ENCODE measurements at places on chromosomes 7 and 10. TPM values are rescaled to one million over a fixed set of nuclear protein-coding genes. Genes with fewer than 3 reads are reported as not detected.

DNA sequence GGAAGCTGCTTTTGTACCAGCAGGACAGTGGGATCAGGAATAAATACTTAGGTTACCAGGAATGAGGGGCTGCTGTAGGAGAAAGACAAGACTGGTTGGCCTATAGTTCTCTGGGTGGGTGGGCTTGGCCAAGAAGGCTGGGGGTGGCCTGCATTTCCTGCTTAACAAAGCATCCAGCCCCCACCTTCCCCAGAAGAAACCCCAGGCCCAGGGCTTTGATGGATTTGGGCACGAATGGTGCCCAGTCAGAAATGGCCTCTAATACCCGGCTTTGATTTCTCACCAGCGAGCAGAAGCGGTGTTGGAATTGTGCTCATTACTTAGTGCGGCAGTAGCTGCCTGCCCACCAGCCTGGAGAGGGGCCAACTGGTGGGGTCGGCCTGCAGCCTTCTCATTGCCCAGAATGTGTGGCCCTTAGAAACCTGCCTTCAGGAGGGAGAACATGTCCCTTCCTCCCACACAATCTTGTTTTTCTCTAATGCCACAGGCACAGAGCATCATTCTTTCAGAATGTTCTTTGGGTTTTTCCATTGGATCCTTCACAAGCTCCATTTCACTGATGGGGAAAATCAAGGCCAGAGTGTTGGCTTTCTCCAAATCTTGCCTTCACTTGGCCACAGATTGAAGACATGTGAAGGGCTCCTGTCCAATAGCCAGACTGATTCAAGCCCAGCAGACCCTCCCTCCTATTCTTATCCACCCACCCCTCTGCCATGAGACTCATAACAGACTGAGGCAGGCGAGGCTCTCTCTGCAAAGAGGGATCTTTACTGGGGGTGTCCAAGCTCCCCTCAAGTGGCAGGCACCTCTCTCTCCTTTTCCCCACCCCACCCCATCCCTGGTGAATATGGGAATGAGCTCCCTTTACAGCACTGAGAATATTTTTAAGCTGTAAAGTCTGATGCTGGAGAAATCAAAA, 2.5 kb downstream of the UNC5B start:
- DNase-seq, result no peak

Gene TLX1
- total RNA-seq, result not detected

GRCh38 chr10:111139567-111139966, 62.7 kb downstream of the ADRA2A start:
- DNase-seq, result no peak

Gene NANOS1
- total RNA-seq, result 0.40 TPM

DNA sequence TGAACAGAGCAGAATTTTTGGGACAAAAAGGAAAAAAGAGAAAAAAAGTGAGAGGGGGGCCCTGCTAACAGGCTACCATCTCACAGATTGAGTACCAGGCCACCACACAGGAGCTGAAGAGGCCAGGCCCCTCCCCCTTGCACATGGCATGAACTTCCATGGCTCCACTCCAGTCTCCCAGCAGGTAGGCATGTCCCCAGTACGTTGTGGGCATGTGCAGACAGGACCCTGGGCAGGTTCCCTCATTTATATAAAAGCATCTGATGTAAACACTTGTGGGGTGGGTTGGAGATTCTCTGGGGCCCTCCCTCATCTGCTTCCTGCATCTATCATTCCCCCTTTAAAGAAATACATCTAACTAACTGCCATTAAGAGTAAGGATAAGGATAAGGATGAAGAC, 45.0 kb upstream of the AKR1C1 start:
- no peak for DNase-seq

DNA sequence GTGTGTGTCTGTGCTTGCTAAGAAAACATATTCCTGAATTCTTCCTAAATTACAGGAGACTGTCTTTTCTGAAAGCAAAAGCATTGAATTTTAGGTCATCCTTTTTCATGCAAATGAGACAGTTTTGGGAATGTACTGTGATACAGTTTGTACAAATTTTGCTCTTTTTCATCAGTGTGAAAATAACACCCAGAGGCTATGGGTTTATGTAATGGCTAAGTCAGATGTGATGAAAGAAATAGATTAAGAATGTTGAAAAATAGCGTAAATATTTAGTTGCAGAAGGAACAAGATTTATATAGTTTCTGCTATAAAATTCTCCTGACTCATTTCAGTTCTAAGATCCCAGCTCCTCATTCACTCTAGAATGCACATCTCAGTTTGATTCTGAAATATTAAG, 24.6 kb downstream of the POM121L12 start:
- DNase-seq, result no peak

DNA sequence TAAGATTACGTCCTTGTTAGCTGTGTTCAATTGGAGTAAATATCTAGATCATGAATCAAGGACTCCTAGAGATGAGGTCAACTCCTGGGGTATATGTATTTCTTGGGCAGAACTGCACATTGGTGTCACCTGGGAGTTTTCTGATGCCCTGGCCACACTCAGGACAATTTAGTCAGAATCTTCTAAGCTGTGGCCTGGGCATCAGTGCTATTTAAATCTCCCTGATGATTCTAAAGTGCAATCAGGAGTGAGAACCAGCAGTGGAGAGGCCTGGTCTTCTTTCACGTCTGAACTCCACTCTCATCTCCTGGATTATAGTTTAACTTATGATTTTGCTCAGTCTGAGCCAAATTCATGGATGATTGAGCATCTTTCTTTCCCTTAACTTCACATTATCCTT, 218.0 kb downstream of the BMPER start:
- DNase-seq, result no peak

Gene PPP1R9A
- total RNA-seq, result not detected

- no peak for DNase-seq
These were observed 225.9 kb downstream of the TRIL start for GRCh38 chr7:28732071-28732869.

Gene NKX6-2
- not detected for total RNA-seq

Gene PRR15
- not detected for total RNA-seq

DNA sequence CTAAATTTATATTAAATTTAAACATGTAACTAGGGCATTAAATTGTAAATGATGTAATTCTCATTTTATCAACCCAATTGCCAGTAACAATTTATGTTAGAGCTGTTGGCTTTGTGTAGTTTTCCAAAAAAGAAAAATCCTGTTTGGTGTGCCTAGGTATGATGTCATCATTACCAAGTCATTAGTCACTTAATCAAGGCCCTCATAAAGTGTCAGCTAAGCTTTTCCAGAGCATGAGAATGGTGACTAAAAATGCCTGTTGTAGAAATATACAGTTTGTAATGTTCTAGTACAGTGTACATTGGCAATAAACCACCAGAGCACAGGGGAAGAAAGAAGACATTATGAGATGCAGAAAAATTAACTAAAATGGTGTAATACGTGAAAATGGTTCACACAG, 593.8 kb upstream of the ANKRD30A start:
- DNase-seq, result no peak

DNA sequence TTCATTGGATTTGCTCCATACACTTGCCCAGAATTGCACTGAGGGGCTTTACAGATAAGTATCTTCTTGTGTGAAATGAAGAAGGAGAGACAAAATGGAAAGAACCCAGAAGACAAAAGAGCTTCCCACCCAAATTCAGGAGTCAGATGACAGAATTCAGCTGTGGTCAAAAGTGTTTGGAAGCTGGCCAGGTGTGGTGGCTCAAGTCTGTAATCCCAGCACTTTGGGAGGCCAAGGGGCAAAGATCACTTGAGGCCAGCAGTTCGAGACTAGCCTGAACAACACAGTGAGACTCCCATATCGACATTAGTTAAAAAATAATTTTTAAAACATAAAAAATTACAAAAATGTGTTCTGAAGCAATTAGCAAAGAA, 27.1 kb downstream of the DUSP5 start:
- DNase-seq, result no peak

Gene BMS1
- total RNA-seq, result 14.3 TPM

GRCh38 chr7:92647011-92647625, 56.9 kb upstream of the FAM133B start:
- DNase-seq, result no peak

DNA sequence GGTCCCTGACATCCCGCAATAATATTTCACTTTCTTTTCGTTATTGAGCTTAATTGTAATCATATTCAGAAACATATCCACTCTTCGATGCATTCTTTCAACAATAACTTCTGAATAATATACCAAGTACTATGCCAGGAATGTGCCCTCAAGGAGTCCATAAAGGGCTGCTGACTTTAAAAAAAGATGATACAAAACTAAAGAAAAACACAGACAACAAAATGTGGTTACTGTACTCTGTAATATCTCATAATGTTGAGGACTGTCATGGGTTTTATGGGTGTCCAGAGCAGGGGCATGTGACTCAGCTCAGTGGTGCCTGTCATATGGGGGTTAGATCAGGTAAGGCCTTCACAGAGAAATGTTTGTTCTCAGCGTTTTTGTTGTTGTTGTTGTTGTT, 73.7 kb downstream of the ARL4A start:
- no peak for DNase-seq

Gene CEP55
- 82.5 TPM for total RNA-seq

DNA sequence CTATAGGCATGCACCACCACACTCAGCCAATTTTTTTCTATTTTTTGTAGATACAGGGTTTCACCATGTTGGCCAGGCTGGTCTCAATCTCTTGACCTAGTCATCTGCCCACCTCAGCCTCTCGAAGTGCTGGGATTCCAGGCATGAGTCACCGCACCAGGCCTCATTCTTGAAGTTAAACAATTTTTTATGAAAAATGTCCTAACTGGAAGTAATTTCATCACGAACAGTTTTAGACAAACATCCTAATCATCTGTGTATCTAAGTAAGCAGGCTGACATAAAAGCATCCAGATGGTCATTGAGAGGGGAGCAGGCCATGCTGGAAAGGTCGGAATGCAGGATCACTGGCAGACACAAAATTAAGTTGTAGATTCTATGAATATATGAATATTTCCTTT, 269.1 kb downstream of the ZMYND11 start:
- no peak for DNase-seq

DNA sequence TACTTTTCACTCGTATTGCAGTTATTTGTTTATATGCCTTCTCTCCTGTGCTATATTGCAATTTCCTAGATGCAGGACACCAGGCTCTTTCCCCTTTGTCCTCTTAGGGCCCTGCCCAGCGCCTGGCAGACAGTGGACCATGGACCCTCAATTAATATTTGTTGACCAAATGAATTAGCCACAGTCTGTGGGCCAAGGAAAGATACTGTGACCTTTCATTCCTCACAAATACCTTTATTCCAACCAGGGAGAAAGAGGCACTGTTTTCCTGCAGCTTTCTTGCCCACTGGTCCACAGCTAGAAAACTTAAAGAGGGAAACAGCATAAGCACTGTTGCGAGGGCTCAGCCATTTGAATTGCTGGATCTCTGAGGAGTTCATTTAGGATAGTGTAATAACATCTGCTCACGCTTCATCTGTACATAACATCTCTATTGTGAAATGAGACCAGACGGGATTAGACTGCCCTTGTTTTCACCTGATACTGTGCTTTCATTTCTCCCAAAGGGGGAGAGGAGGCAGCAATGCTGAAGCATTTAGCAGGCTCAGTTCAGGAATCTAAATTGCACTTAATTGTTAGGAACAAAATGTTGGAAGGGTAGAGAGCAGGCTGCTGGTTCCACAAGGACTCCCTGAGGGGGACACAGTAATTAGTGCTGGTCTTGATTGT, 46.7 kb downstream of the TNS3 start:
- no peak for DNase-seq

Gene CTAGE8
- 1.4 TPM for total RNA-seq

DNA sequence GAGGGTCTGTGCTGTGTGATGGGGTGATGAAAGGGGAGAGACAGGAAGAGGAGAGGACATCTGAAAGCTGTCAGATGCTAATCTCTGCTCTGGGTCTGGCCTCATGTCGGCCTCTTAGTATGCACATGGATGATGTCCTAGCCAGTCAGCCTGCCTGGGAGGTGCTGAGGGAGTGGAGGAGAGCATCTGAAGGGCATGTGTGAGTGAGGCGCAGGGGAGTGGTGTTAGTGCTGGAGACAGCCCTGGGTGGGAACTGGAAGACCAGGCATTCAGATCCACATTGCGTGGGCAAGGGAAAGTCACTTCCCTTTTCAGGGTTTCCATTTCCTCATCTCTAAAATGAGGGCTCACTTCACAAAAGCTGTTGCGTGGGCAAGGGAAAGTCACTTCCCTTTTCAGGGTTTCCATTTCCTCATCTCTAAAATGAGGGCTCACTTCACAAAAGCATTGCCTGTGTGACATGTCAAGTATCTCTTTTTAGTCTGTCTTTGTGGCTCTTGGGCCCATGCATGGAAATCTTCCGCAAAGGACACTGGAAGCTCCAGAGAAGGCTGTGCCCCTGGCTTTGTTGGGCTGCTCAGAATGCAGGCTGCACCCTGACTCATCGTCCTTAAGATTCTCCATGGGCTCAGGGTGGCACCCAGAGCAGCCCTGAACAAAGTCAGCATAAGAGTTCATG, 10.0 kb downstream of the SFTPD start:
- peak; percentile 14 for DNase-seq

Gene HTRA1
- not detected for total RNA-seq

Gene CYP3A7
- total RNA-seq, result not detected

DNA sequence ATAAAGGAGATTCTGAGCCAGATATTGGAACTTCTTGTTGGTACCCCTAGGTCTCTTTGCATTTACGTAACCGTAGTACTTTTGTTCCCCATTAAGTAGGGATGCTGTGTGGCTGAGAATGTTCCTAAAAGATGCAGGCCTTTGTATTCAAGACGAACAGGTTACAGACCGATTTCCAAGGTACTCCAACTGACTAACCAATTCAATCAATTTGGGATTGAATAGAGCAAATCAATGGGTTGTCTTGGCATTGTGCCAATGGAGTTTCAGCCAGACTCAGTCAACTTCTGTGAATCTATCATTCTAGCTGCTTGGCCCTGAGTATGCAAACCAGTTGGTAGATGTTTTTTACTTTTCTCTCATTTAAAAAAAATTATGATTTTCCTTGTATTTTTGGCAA, 347.3 kb upstream of the NPVF start:
- DNase-seq, result no peak

Gene BICC1
- 0.08 TPM for total RNA-seq

Gene AFAP1L2
- 1.9 TPM for total RNA-seq

DNA sequence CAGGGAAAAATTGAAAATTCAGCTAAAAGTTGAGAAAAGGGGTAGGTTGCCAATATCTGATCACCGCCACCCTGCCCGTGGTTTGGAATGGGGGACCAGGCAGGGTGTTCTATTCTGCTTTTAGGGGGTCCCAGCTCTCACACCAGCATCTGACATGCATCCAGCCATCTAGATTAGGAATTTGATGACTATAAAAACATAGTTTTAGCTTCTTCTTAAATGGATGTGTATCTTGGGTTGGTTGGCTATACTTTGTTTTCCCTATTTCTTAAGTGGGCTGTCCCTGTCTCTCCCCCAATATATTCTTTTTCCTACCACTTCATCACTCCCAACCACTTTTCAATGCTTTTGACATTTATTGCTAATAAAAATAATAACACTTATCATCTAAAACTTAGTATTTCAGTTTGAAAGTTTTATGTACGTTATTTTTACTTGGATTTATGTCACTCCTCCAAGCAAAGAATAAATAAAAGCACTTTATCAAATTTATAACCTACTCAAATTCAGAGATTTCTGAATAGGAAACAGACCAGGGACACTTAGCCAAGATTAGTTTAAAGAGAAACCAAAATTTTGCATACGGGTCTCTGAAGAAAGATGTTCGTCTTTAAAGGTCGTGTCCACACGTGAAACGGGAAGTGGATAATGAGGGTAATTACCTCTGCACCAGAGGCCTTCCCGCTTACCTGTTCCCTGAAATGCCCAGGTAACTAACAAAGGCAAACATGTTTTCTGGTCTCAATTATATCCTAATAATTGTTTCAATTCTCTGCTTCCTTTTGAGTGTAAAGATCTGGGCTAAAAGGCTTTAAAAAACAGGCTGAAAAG, 233.2 kb upstream of the AUTS2 start:
- no peak for DNase-seq

- DNase-seq, result peak; percentile 68
These were observed 256.4 kb downstream of the CAMK1D start for GRCh38 chr10:12605580-12606405.

Gene ZNF804B
- total RNA-seq, result not detected

Data from activated CD4-positive, alpha-beta memory T cell treated with anti-CD3 and anti-CD28 coated beads, Interleukin-2, amount 10 ng/mL, durations not matched to agents 7 days and 5 days (primary cell).